ENCODE measurements at places on chromosomes 6 and 20.
A peak's percentile ranks its signal among the peaks of the same experiment; 100 is the strongest.

DNA sequence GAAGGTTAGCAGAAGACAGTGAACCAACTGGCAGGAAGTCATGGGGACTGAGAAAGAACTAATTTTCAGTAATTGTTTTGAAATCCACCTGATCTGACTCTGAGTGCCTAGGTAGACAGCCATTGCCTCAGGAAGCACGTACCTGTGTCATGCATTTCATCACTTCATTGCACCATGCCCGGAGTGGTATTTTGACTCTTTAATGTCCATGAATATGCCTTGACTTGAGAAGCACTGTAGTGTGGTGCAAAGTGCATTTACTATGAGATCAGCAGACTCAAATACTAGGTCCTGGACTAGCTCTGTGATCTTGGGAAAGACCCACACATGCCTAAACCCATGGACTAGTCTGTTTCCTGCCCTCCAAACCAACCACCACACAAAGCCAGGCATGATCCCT lies 370.9 kb upstream of the MARCKS start:
- no peak for DNase-seq

DNA sequence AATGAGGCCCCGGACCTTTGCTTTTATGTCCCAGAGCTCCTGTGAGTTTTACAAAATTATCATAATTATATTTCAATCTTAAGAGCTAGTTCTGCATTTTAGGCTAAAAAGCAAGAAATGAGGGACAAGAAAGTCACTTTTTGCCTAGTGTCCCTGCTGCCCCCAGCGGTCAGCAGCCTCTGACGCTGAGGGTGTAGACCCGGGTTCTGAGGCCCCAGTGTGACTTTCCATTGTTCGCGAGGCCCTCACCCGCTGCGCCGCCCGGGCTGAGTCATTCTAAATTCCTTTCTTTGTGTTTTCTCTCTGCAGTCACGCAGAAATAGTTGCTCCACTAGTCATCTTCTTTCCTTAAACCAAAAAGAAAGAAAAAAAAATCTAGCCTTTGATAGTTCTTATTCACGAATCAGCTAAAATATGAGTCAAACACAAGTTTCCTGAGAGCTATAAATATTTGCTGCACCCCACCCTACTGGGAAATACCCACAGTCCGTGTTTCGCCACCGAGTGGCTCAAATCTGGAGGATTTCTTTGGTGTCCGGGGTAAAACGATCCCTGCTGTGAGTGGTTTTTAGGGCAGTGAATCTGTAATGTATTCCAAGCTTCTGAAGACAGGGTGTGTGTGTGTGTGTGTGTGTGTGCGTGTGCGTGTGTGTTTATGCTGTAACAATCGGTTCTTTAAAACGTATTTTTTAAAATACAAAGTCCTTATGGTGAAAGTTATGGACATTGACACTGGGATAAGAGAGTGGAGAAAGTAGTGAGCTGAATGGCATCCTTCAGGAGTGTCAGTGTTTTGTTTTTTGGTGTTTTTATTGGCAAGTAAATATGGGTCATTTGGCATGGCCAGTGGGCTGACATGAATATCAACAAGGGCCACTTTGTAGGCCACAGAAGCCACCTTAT lies 59.7 kb upstream of the EEF1A1 start:
- DNase-seq: peak; percentile 83

- DNase-seq: peak; percentile 86
Measured at GRCh38 chr20:63230800-63231268, 4.9 kb upstream of the BIRC7 start.

- DNase-seq: no peak
Measured at GRCh38 chr6:157791450-157791849, 31.6 kb upstream of the SNX9 start.

DNA sequence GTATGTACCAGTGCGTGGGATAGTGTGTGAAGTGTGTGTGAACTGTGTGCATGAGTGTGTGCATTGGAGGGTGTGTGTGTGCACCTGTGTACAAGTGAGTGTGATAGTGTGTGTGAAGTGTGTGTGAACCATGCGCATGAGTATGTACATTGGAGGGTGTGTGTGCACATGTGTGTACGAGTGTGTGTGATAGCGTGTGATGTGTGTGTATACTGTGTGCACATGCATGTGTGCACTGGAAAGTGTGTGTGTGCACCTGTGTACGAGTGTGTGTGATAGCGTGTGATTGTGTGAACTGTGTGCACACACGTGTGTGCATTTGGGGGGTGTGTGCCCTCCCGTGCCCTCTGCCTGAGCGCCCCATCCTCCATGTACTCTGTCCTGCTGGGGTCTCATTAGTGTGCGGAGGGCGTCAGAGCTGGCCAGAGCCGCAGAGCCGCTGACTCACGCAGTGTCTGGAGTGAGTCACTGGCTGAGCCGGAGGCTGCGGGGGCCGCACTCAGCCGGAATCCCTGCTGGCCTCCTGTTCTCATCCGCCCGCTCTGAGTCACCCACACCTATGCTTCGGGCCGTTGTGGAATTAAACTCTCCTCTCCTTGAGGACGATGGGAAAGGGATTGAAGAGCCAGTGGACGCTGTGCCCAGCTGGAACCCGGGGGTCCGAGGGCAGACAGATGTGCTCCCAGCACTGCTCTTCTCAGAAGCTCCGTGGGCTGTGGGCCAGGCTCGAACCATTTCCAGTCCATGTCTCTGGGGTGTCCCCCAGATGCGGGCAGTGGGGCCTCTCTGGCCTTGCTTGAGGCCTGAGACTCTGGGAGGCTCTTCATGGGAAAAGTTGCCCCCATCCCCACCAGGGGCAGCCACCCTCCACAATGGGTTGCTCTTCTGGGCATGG lies 27.3 kb upstream of the STX16 start:
- DNase-seq: peak; percentile 50

DNA sequence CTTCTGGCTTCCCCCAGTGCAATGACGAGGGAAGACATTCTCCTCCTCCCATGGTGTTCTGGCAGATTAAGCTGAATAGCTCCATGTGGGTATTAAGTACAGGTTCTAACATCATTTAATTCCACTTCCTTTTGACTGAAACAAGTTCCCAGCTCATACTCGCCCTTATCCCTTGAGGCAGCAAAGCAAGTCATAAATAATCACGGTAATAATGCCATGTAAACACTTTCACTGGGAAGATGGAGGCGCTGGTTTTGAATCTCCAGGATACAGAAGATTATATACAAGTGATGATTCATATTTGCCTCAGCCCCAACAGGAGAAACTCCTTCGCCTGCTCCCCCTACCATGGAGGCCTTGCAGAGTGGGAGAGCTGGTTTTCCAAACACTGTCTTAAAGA lies 141.3 kb downstream of the PXDC1 start:
- DNase-seq: peak; percentile 51

GRCh38 chr6:166400181-166400580 lies 17.4 kb upstream of the MPC1 start:
- no peak for DNase-seq

DNA sequence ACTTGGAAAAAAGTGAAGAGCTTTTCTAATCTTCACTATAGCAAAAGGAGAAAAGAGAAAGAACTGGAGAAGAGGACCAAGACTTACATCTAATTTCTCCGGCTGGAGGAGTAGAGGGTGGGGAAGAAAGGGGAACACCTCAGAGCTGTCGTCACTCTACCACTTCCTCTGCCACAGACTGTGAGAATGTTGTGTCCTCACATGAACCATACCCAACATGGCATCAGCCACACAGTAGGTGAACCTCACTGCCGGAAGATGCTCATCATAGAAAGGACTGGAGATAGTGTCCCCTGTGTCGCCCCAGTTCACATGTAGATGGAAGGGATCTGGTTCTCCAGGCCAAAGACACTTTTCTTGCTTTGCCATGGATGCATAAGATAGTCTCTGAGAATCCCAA lies 604.4 kb upstream of the NOX3 start:
- no peak for DNase-seq

- DNase-seq: no peak
Measured at GRCh38 chr6:135008072-135008940, 46.3 kb downstream of the HBS1L start.

DNA sequence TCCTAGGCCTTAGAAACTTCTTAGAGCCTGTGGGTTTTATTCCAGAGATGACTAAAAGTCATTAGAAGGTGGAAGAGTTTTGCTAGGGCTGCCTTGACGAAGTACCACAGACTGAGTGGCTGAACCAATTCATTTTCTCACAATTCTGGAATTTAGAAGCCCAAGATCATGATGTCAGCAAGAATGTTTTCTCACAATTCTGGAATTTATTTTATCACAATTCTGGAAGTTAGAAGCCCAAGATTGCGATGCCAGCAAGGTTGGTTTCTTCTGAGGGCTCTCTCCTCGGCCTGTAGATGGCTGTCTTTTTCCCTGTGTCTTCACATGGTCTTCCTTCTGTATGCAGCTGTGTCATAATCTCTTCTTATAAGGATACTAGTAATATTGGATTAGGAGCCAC lies 672.9 kb upstream of the MARCKS start:
- DNase-seq: no peak

DNA sequence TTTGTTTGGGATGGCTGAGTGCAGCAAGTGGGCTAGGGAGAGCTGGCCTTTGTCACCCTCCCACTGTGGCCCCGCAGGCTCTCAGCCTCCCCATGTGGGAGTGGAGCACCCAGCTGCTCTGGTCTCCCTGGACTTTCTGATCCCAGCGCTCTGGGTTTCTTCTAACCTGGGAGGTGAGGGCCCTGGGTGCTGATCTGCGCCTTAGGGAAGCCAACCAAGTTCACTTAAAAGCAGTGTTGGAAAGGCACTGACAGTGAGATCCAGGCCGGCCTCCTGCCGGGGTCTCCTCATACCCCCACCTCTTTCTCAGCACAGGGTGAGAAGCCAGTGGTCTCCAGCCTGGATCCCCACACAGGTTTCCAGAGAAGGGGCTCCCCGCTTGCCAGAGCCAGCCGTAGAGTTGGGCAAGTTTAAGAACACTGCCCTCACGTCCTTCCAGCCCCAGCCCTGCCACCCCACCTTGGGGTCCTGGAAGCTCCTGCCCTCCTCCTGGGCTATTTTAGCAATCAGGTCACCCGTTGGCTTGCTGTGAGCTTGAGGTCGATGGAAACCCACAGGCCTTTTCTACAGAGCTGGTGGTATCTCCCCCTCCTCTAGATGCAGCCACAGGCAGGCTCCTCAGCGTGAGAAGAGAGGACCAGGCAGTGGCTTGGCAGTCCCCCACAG lies 9.6 kb downstream of the C20orf203 start:
- no peak for DNase-seq

DNA sequence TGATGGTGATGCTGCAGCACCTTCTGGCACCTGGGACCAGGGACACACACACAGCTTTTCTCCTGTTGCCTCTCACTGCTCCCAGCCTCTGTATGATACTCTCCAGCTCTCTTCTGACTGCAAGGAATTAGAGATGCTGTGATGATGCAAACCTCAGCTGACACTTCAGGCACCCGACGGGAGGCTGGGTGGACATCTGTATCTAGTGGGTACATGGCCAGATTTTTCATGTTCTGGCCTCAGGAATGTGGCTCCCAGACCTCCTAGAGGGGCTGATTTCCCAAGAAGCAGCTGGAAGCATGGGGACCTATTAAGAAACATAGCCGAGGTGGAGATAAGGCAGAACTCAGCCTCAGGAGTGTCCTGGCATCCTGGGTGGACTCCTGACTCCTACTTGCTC lies 6.8 kb upstream of the EPB41L1 start:
- DNase-seq: no peak

DNA sequence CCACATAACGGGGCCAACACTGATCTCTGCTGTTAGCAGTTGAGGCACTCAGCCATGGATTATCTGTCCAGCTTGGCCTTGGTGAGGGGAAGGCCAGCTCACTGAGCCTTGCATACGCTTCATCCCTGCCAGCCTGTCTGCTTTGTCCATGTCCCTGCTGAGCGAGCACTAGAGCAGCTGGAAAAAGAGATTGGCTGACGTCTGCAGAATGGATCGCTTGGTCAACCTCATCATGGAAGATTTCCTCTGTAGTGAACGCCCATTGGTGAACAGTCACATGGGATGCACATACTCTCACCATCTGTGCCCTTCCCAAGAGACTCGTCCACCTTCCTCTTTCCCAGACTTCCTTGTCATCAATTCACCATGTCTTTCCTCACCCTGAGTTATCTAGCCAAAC lies 26.9 kb downstream of the MUC22 start:
- no peak for DNase-seq

DNA sequence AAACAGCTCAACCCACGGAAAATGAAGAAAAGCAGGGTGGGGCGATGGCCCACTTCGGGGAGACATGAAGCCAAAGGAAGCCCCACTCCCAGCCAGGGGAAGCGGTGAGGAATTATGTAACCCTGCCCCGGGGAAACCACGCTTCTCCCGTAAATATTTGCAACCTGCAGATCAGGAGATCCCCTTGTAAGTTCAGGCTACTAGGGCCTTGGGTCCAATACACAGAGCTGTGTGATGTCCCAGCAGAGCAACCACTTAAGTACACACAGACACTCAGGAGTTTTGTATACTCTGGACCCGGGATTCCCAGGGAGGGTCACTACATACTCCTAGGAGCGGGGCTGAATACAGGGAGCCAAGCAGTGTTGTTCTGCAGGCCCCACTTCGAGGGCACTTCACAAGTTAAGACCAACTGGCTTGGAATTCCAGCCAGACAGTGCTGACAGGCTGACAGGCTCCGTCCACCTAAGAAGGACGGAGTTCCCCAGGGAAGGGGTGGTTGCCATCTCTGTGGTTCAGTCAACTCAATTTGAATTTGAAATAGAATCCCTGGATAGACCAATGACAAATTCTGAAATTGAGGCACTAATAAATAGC lies 301.4 kb upstream of the THEMIS start:
- no peak for DNase-seq

- peak; percentile 62 for DNase-seq
Measured at GRCh38 chr6:17741507-17741906, 34.8 kb upstream of the NUP153 start.

DNA sequence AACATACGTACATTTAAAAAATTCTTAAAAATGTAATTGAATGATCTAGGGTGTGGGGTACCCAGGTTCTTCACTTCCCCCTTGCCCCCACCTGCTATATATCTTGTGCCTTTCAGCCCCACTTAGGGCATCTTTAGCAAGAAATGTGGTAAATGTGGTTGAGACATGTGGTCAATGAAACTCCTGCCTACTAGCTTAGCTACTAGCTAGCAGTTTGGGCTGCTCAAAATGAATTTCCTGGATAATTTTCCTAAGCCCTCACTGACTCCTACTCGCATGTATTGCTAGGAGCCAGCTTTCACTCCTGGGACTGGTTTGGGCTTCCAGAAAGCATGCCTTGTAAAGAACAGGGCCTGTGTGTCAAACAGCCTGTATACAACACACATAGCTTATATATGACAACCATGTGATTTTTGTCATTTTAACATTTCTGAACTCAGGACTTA lies 257.3 kb downstream of the ATXN1 start:
- DNase-seq: no peak

- DNase-seq: peak; percentile 87
Measured at GRCh38 chr6:168060521-168060931, 18.5 kb downstream of the FRMD1 start.

- DNase-seq: peak; percentile 23
Measured at GRCh38 chr6:161745594-161746141, 471.8 kb upstream of the AGPAT4 start.

GRCh38 chr20:49741977-49742376 lies 28.3 kb upstream of the B4GALT5 start:
- DNase-seq: no peak
